ENCODE measurements at places on chromosomes 1 and 21.

DNA sequence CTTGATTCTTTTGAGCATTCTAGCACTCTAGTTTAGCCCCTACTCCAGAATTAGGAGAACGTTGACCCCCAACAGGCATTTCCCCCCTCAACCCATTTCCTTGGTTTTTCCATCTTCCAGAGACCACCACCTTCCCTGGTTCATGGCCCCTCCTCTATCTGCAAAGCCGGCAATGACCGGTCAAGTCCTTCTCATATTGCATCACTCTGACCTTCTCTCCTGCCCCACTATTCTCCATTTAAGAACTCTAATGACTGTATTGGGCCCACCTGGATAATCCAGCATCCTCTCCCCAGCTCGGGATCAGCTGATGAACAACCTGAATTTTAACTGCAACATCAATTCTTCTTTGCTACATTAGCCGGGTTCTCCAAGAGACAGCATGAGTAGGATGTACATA, 437.4 kb downstream of the NPHP4 start:
- no peak for DNase-seq

GRCh38 chr1:226608699-226609505, 60.3 kb downstream of the STUM start:
- DNase-seq = no peak

- DNase-seq = no peak
Measured at GRCh38 chr1:77925518-77925917, 37.1 kb downstream of the NEXN start.

DNA sequence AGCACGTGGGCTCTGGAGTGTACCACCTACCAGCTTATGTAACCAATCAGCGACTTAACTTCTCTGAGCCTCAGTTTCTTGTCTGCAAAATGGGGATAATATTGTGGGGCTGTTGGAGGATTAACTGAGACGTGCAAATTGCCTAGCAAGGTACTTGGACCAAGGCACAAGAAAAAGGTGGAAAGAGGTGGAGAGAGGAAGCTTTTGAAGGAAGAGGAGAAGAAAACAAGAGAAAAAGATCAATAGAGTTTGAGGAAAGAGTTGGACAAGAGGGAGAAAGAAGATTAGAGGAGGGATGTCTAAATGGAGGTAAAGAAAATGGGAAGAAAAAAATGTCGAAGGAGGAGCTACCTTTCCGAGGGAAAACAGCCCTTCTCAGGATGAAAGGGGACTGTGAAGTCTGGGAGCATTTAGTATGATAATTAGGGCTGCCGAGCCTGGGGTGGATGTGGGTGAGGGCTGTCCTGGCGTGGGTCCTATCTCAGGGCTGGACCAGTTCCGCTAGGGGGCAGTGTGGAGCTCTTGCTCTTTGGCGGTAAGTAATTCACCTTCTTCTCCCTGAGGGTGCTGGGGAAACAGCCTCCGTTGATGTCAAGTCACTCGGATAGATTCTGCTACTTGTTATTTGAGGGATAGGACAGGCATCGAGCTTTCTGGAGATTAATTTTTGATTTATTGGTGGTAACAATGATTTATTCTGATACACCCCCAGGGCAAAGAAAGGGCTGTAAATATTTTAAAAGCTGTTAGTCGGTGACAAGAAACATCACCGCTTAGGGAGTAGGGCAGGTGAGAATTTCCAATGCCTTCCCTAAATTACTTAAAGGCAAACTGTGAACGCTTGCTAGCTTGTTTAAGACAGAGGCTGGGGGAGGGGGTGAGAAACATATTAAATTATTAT, 79.0 kb upstream of the NFASC start:
- no peak for DNase-seq

GRCh38 chr1:94265011-94265422, 27.6 kb upstream of the ARHGAP29 start:
- no peak for DNase-seq

DNA sequence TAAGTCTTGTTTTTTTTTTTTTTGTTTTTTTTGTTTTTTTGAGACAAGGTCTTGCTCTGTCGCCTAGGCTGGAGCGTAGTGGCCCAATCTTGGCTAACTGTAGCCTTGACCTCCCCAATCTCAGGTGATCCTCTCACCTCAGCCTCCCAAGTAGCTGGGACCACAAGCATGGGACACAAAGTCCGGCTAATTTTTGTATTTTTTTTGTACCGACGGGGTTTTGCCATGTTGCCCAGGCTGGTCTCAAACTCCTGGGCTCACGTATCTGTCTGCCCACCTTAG, 6.1 kb downstream of the LCK start:
- DNase-seq = no peak

- DNase-seq = no peak
Measured at GRCh38 chr21:27108228-27108627, 141.3 kb upstream of the ADAMTS5 start.

GRCh38 chr21:24995216-24995615, 612.1 kb downstream of the MRPL39 start:
- DNase-seq = no peak

DNA sequence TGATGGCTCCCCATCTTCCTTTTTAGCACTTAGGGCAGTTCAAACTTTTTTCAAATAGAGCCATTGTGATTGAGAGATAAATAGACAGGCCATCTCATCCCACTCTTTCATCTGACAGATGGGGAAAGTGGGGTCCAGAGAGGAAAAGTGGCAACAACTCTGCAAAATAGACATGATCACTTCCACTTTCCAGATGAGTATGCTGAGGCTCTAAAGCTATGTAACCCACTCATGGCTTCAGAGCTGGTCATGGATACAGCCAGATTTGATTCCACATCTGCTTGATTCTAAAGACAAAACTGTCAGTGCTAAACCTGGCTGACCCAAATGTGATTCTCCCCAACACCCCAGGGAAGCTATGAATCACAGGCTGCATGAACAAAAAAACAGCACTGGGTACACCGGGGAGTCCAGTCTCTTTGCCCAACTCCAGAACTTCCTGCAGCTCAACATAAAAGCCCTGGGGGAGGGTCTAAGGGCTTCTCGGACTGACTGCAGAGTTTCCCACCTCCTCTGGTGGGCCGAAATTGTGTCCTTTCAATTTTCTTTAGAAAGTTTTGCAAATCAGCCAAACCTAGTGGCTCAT, 59.3 kb downstream of the PLPP3 start:
- DNase-seq = no peak

DNA sequence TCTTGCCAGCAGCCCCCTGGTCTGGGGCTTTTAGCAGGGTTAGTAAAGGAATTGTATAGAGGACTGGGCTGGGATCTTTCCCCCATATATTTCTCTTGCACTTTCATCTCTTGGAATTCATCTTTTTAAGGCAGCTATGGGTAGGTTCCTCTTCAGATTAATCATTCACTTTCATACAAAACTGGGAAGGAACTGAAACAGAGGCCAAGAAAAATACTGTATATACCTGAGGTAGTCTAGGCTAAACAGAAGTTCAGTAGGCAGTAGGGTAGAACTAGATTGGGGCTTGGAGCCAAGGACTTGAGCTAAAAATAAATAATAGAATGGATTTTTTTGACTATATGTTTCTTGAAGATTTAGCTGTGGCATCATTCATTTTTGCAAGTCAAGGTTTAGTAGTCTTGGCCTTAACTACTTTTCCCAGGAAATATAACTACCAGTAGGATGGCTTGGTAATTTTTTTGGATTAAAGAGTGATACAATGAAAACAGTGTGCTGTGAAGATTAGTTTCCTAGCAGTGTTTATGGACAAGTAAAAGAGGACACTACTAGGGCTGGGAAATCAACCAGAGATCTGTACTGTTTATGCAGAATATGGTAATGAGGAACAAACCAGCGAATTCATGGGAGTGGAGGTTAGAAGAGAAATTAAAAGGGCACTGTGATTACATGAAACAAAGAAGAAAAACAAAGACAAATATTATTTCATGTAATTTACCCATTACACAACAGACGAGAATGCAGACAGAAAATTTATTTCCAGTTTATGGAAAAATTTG, 50.9 kb upstream of the PTGS2 start:
- DNase-seq = no peak

DNA sequence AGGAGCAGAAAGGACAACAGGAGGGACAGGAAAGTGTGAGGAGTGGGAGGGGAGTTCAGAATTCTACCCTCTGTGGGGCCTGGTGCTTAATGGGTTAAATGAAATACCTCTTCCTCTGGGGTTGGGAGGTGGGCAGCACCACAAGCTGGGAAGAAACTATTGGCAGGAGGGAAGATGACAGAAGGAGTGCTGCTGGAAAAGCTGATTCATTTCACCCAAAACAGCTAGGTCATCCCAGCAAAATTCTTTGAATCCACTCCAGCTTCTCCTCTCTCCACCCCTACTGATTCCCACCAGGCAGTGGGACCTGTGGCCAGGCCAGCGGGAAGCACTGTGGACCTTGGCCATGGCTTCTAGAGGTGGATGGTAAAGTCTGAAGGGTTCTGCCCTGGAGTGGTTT, 12.8 kb downstream of the BCAN start:
- DNase-seq = no peak

- DNase-seq = no peak
Measured at GRCh38 chr1:30645807-30646206, 77.6 kb downstream of the MATN1 start.

DNA sequence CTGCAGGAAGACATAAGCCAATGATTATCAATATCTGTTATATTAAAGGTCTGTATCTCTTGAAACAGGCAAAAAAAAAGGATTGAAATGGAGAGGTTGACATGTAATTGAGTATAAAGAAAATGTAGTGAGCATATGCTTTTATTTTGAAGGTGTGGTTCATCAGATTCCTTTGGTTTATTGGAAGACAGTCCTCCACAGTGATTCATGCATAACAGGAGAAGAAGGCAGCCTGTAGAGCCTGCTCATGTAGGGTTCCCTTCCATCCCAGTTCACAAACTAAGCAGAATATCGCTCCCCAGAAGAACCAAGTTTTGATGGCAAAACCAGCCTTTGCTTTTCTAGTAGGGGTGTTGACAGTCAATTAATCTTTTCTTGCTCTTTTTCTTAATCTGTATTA, 1016.8 kb upstream of the ADGRL4 start:
- no peak for DNase-seq

DNA sequence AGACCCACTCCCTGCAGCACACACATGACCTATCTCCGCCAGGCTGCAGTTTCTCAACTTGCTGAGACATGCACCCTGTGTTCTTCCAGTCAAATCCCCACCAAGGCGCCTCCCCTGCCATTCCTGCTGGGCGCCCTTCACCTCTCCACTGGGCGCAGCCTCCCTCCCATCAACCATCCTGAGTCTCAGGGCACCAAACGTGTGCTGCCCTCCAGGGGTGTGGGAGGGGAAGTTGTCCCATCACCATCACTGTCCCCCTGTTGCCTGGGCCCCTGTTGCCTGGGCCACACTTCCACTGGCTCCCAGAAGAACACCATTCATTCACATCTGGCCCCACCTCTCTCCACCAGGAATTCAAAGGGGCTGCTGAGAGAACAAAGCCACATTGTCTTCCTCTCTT, 44.9 kb upstream of the EFHD2 start:
- DNase-seq = no peak

- DNase-seq = no peak
Measured at GRCh38 chr1:246281195-246281594, 225.9 kb downstream of the SMYD3 start.

- no peak for DNase-seq
Measured at GRCh38 chr1:66335859-66336640, 197.9 kb upstream of the SGIP1 start.

GRCh38 chr1:17122521-17123164, 3.4 kb upstream of the PADI2 start:
- DNase-seq = no peak

GRCh38 chr1:156481527-156481926, 19.0 kb downstream of the MEF2D start:
- no peak for DNase-seq

DNA sequence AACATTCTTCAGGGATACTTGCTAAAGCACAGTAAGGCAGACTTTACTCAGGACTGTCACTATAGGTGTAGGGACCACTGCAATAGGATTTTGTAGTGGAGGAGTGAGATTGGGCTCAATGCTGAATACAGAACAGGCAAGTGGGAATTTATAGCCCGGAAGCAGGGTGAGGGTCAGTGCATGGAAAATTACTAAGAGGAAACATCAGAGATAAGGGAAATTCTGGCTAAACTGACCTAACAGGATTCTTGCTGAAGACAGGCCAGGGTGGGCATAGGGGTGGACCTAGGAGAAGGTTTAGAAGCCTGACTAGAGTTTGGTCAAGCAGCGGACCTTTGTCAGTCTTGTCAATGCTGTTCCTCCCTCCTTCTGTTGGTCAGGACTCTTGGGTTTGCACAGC, 20.8 kb upstream of the ZNF362 start:
- no peak for DNase-seq

- DNase-seq = no peak
Measured at GRCh38 chr1:162283657-162284056, 93.0 kb downstream of the SPATA46 start.

GRCh38 chr1:42165511-42166210, 1.1 kb upstream of the GUCA2A start:
- DNase-seq = no peak

DNA sequence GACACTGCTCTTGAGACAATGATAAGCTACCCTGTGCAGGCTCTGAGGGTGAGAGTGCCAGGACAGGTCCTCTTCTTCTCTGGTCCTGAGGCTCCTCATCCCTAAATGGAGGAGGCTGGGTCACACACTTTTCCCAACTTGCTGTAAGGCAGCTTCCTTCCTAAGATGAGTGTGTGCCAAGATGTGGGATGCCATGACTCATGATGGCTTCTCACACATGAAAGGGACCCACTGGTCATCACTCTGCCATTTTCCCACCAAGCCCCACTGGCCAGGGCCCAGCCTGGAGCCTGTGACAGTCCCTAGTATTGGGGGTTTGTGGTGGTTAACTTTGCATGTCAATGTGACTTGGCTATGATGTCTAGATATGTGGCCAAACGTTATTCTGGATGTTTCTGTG, 54.4 kb downstream of the CNIH3 start:
- DNase-seq = no peak

DNA sequence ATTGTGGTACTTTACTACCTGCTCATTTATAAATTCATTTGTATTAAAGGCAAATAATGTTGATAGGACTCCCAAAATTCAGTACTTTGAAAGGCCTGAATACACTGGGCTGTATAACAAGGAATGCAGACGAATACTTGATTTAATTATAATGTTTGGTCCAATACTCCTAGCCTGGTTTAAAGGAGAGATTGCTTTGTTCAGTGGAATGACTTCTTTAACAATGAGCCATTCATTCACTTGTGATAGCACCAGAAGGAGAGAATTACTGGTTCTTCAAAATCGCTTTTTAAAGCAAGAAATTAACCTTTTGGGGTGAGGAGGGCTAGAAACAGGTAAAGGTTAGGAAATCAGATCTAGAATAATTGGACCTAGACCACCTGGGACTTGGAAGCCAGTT, 28.3 kb upstream of the ENAH start:
- DNase-seq = no peak

DNA sequence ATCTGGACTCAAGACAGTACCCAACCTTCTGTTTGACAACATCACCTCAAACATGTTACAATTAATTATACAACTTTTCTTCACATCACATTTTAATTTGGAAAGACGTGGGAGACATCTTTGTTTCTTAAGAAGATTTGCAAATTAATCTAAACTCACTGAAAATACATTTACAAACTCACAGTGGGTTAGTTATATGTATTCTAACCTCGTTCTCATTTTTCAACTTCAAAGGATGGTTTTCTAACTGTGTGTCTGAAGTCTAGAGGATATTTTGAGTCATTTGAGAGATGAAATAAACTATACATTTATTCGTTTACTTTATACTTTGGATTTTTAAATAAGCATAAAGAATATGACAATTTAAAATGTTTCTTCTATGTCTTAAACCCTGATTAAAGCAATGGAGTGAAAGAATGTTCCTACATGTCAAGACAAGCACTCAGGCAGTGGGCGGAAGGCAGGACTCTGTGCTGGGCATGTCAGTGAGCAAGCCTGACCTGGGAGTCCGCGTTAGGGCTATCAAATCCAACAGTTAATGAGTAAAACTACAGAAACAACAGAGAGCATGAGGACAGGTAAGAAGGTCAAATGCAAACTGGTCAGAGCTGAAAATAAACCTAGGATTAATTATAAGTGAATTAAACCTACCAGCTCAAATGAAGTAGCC, 76.5 kb upstream of the CTTNBP2NL start:
- DNase-seq = no peak

Data from cortex of kidney (tissue), 1 donor.